Fibroblast of the aortic adventitia (primary cell): ENCODE measurements at places on chromosomes 7 and 10.
A peak's percentile ranks its signal among the peaks of the same experiment; 100 is the strongest.

DNA sequence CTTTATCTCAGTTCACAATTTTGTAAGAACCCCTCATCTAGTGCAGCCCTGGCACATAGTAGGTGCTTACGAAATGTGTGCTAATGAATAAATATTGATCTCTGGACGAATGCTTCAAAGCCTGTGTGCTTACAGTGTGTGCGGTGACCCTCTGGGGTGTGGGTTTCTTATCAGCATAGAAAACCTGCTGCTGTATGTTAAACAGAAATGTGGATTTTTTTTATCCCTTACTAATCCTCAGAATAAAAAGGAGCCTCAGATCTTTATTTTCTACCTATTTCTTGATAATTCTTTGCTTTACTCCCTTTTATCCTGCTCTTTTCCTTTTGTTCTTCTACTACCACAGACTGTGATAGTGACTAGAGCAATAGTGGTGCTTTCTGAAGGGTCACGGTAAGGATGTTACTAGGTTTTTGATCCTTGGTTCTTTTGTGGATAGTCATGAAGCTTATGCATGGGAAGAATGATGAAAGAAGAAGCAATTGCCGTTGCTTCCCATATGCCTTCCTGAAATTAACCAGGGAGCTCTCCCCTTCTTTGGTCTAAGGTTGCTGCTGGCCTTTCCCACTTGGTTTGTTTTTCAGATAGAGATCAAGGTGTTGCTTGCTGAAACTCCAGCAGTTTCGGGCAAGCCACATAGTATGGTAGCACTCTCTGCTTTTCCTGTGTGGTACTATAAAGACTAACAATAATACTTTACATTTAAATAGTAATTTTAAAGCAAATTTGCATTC, 44.7 kb downstream of the SPAG6 start:
- DNase-seq, result peak; percentile 6

DNA sequence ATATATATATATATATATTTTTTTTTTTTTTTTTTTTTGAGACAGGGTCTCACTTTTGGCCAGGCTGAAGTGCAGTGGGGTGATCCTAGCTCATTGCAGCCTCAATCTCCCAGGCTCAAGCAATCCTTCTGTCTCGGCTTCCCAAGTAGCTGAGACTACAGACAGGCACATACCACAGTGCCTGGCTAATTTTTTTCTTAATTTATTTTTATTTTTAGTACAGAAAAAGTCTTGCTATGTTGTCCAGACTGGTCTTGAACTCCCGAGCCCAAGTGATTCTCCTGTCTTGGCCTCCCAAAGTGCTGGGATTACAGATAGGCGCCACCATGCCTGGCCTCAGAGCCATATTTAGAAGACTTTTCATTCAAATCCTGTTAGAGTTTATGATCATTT, 79.6 kb downstream of the PRTFDC1 start:
- no peak for DNase-seq

DNA sequence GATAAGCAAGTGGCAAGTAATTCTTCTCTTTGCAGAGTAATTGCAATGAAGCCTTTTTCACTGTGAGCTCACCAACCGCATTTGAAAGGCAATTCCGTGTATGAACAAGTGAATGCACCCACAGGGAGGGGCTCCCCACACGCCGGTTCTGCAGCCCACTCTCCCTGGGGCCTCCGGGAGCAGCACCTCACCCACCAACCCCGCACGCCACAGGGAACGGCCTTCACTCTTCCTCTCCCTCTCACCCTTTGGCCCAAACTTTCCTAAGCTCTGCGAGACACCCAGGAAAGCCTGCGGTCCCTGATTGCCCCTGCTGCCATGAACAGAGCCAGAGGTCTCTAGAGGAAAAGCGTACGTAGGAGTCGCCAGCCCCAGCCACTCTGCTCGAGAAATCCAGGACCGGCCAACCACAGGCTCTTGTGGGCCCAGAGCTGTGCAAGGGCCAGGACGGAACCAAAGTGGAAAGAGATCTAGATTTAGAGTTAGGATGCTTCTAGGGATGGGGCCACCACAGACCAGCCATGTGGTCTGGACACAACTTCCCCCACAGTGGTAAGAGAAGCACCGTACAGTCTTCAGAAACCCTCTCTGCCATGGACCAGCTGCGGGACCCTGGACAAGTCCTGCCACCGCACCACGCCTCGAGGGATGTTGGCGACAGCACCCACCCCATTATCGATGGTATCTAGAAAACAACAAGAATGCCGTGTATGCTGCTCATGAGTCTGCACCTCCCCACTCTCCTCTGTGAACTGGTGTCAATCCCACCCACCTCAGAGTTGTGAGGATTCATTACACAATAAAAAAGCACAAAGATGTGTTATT, 3.6 kb downstream of the WDR86 start:
- DNase-seq, result no peak

DNA sequence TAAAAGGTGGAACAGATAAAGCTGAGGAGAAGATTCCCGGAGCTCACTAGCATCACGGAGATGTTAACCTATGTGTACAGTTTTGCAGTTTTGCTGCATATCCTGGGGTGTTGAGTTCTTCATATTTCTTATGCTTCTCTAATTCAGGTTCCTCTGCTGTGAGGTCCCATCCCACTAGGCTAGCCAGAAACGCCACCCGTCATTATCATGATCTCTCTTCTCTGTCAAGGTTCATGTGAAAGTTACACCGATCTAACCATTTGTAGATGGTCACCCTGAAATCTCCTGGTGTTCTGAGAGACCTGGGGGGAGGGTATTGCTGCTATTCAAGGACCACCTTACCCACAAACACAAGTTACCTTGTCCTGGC, 136.3 kb downstream of the CCDC71L start:
- no peak for DNase-seq

DNA sequence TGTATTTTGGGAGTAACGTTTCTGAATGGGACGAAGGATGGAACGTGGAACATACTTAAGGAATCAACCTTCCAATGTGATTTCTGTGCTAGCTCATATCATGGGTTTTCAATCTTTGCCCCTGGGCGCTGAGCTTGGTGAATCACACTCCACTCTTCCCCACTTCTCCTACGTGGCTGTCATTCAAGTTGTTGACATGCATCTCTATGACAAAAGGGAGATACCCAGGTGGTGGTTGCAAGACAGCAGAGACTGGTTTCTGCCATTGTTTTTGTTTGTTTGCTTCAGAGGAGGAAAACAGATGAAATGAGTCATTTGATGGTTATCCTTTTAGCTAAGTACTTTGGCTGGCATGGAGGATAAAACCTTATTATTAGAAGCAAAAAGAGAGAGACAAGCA, 573.9 kb downstream of the GATA3 start:
- no peak for DNase-seq

GRCh38 chr7:70886547-70886946, 245.4 kb upstream of the GALNT17 start:
- no peak for DNase-seq

GRCh38 chr7:43467406-43467805, 115.5 kb upstream of the STK17A start:
- DNase-seq, result peak; percentile 36

DNA sequence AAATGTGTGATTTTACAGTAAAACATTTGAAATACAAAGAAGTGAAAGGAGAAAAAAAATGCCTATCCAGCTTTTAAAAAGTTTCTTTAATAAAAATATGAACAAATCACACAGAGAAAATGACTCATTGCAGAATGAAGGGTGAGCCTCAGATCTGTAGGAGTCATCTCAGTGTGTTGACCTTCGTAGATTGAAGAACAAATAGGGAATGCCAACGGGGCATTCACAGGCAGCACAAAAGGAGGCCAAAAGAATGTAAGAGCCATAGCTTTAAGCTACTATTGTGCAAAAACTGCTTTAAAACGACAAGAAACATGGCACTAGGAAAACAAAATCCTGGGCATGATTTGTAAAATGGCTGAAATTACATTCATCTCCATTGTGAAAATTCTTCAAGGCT, 782.7 kb upstream of the CELF2 start:
- DNase-seq, result no peak

DNA sequence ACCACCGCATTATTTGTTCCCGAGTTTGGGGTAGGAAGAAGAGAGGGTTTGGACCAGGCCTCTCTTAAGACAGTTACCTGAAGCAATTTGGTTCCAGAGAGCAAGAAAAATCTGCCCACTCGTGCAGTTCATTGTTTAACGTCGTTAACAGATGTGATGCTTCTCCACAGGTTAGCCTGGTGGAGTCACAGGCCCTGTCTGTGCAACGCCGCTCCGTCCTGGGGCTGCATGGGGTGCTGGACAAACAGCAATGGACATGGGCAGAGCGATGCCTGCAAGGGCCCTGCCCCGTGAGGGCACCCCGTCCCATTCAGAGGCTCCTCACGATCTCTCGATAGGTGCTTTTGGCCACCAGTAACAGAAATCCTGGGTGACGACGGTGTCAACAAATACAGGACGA, 9.7 kb downstream of the FOXL3 start:
- DNase-seq, result no peak

DNA sequence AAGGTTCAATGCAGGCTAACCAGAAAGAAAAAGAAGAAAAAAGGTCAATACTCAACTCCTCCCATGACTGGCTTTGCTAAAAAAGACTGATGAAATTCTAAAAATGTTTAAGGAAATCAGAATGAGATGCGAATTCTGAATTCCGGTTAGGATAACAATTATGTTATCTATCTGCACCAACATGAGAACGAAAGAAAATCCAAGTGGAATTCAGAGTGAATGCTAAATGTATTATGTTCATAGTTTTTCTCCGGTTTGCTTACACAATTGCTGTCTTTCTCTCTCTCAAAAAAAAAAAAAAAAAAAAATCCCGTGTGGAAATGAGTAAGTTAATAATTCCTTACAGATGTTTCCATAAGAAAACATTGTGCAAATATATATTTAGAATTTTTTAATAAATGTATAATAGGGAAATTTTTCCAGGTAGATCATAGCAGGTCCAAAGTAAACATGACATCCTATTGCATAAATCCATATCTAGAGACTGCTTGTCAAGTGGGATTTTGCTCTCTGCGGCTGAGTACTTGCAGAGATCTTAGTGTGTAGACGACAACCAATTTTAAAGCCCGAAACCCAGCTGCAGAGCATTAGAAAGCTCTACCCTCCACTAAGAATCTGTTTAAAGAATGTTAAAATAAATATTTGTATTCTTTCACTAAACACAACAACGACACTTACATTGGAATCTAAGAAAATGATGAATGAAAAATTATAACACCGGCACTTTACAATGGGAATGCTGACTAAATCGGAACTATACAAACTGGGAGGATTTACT, 104.0 kb downstream of the JAZF1 start:
- DNase-seq, result peak; percentile 25

DNA sequence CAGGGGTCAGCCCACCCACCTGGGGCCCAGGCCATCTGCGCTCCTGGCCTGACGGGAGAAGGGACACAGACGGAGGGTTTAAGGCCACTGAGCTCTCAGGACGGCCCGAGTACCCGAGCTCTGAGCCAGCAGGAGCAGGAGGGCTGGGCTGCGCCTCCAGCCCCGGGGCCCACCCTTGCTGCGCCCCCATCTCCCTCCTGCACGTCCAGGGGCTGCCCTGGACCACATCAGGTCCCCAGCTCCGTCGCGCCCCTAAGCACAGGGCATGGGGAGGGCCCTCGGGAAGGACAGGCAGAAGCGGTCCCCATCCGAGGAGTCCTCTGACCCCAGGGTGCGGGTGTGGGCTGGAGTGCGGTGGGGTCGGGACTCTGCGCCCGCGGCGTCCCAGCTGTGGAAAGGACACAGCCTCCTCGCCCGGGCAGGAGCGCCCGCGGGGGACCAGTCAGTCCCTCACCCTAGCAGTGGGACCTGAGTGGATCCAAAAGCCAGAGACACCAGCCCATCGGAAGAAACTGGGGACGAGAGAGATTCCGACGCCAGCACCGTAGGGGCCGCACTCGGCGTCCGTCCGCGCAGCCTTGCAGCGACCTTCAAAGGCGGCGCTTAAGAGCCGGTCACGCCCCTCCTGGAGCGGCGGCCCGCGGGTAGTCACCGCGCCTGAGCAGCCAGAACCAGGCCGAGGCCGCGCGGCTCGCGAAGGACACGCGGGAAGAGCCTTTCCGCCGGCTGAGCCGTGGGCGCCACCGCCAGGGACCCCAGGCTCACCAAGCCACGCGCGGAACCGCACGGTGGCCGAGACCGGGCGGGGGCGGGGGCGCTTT, 15.9 kb downstream of the CAMK2B start:
- peak; percentile 52 for DNase-seq

- DNase-seq, result no peak
These were observed 26.6 kb upstream of the PLA2G12B start for GRCh38 chr10:72981028-72981881.

DNA sequence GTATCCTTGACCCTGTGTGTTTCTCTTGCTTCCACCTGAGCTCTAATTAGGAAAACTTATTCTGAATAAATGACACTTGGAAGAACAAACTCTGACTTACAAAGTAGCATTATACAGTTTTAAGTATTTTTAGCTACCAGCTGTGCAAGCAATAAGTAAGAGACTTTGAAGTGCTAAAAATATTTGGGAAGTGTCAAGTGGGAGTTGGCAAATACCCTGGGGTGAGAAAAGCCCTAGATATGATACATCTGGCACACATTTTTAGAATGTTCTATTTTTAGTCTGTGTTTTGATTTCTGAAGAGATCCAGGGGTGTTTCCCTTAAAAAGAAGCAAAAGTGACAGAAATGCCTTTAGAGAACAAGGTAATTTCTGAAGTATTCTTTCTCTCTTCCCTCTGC, 132.7 kb upstream of the TEX47 start:
- no peak for DNase-seq

- no peak for DNase-seq
These were observed 121.5 kb upstream of the PRSS58 start for GRCh38 chr7:142379201-142379885.

- no peak for DNase-seq
These were observed 17.9 kb downstream of the OR6V1 start for GRCh38 chr7:143069912-143070500.

GRCh38 chr10:25689346-25690100, 244.5 kb upstream of the MYO3A start:
- no peak for DNase-seq

GRCh38 chr10:88332503-88333247, 250.4 kb downstream of the RNLS start:
- no peak for DNase-seq

- DNase-seq, result no peak
These were observed 328.2 kb downstream of the DNAJB6 start for GRCh38 chr7:157664871-157665633.

- no peak for DNase-seq
These were observed 506.0 kb downstream of the ZNF37A start for GRCh38 chr10:38600146-38600545.

- DNase-seq, result no peak
These were observed 71.9 kb upstream of the SRRM3 start for GRCh38 chr7:76129836-76130235.
